Stimulated activated CD4-positive, alpha-beta T cell treated with anti-CD3 and anti-CD28 coated beads, Interleukin-15, amount 100 ng/mL, for 24 hours (primary cell): ENCODE measurements at places on chromosomes 12 and 14.
A peak's percentile ranks its signal among the peaks of the same experiment; 100 is the strongest.

GRCh38 chr14:99760817-99761216, 32.4 kb upstream of the EML1 start:
- DNase-seq, result no peak

GRCh38 chr14:37172936-37173614, 669 bp upstream of the SLC25A21 start:
- no peak for DNase-seq

- DNase-seq, result no peak
Measured at GRCh38 chr12:111686574-111687105, 787 bp downstream of the ACAD10 start.

DNA sequence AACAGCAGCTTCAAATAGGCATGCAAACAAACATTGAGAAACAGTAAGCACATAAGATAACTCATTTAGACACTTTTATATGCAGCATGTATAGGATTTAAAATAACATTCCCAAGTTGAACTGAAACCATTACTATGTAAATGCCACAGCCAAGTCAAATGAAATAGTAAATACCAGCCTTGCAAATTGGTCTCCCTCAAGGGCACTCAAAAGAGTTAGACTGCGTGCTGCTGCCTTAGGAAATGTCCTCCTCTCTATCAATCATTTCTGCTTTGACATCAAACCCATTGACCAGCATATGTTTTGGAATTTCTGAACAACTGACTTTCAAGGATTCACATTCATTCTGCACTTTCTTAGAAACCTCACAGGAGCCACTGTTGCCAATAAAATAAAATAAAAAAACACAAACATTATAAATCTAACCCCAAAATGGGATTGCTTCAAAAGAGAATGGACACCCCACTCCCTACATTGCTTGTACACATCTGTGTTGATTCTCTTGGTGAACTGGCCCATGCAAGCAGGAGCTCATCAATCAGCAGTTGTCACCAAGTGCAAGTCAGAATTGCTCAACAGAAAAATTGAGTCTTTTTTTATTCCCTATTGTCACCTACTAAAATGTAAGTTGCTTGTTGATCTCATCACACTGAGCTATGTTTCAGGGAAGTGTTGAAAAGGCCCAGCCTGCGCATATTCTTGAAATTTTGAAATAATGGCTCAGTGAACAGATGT, 256.2 kb downstream of the DAD1 start:
- no peak for DNase-seq

- DNase-seq, result no peak
Measured at GRCh38 chr14:104431929-104432541, 147.5 kb upstream of the C14orf180 start.

- DNase-seq, result no peak
Measured at GRCh38 chr14:28673056-28673455, 93.5 kb upstream of the FOXG1 start.

DNA sequence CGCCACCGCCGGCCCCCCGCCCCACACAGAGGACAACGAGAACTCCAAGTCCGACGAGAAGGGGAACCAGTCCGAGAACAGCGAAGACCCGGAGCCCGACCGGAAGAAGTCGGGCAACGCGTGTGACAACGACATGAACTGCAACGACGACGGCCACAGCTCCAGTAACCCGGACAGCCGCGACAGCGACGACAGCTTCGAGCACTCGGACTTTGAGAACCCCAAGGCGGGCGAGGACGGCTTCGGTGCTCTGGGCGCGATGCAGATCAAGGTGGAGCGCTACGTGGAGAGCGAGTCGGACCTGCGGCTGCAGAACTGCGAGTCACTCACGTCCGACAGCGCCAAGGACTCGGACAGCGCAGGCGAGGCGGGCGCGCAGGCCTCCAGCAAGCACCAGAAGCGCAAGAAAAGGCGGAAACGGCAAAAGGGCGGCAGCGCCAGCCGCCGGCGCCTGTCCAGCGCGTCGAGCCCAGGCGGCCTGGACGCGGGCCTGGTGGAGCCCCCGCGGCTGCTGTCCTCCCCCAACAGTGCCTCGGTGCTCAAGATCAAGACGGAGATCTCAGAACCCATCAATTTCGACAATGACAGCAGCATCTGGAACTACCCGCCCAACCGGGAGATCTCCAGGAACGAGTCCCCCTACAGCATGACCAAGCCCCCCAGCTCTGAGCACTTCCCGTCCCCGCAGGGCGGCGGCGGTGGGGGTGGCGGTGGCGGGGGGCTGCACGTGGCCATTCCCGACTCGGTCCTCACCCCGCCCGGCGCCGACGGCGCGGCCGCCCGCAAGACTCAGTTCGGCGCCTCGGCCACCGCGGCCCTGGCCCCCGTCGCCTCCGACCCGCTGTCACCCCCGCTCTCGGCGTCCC, 150.9 kb downstream of the EGLN3 start:
- DNase-seq, result no peak

DNA sequence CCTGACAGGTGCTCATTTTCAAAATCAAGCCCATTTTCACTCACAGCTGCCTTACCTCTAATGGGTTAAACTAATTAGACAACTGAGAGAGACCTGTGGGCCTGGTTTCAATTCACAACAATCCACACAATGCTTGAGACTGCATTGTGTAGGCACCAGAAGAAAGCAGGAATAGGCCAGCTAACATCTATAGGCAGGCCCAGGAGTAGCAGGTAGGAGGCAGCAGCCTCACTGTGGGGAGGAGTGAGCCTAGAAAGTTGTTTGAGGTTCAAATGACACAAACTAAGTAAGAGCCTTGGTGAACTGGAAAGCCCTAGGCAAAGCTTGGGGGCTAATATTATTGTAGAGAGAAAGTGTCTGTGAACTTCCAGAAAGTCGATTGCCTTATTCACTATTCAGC, 289.5 kb upstream of the CCDC196 start:
- DNase-seq, result no peak

DNA sequence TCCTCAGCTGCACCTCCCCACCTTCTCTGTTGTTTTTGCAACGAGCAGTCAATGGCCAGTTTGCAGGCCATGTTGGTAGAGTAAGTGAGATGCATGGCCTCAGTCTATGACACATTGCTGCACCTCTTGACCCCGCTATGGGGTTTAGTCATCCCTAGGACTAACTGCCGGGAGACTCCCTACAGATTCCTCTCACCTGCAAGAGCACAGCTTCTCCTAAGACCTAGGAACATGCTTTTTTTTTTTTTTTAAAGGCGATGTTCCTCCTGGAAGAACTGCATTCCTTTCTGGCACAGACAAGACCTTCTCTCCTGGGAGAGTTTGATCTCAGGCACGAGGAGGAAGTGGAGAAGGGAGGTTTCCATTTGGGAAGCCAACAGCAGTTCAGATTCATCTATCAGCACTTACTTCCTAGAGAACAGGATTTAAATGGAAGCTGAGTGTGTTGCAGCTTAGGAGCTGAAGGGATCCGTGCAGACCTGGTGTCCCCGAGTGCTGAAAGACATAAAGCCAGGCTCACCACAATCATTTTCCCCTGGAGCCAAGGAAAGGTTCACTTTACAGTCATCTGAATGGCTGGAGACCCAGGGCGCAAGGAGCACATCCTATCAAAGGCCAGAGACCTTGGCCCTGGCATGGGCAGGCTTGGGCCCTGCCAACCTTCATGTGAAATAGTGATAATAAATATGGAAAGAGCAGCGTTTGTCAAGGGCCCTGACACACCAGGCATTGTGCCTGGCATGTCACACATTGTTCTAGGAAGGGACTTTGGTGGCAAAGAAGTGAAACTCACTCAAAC, 104.1 kb downstream of the LGMN start:
- no peak for DNase-seq

DNA sequence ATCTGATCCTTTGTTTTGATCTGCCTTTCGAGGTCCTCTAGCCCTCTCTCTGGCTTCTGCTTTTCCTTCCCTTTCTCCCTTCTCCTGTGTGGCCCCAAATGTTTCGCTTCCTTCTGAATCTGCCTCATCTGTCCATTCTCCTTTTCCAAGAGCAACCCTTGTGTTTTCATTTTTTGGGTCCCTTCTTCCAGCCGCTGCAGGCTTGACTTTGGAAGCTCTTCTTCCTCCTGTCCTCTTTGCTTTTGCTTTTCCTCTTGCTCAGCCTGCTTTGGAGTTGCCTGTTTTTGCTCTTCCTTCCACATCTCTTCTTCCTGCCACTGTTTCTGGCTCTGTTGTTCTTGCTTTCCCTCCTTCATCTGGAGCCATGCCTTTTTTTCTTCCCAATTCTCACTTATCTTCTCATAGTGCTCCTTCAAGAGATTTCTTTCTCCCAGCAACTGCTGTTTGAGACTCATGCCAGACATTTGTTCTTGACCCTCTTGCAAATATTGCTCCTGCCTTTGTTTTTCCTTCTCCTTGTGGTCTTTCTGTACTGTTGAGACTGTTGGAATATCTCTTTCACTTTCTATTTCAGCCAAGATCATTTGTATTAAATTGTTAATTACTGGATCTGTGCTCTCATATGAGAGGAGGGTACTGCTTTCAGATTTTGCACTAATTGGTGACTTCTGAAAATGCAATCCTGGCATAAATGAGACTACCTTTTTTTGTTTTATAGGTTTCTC, 42.4 kb downstream of the FAM186A start:
- no peak for DNase-seq

DNA sequence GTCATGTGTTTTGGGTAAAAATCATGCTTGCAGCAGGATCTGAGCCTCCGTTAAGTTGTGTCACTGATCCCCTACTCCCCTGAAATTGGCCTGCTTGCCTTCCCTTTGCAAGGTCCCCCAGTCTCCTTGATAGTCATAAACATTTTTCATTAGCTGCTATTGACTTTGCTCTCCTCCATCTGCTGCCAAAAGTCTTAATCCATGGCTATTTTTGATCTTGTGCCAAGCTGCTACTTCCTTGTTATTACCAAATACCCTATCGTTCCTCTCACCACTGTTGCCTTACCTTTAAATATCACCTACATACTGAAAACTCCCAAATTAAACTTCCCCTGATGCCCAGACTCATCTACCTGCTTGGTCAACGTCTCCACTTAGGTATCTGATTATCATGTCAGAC, 148.3 kb downstream of the PHLDA1 start:
- no peak for DNase-seq

- no peak for DNase-seq
Measured at GRCh38 chr14:87321548-87321947, 671.4 kb downstream of the GALC start.

DNA sequence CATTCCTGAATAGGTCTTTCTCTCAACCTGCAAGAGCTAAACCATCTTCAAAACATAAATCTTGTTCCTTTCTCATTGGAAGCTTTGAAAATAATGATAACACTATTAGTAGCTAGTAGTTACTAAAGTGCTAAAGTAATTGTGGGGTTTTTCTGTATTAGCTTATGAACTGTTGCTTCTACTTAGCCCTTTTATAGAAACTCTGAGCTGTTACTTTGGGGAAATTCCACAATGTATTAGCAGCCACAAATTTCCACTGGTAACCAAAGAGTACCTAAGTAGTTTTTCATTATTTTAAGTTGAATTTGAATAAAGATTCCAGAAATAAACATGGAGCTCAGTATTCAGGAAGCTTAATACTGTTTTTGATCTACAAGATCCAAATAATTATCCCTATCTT, 6.4 kb upstream of the MAPK1IP1L start:
- DNase-seq, result no peak

GRCh38 chr14:101459551-101459900, 101.8 kb upstream of the DIO3 start:
- DNase-seq, result no peak

GRCh38 chr12:95390192-95390591, 83.8 kb upstream of the METAP2 start:
- DNase-seq, result no peak

- no peak for DNase-seq
Measured at GRCh38 chr12:126999352-126999751, 1267.6 kb upstream of the TMEM132C start.

DNA sequence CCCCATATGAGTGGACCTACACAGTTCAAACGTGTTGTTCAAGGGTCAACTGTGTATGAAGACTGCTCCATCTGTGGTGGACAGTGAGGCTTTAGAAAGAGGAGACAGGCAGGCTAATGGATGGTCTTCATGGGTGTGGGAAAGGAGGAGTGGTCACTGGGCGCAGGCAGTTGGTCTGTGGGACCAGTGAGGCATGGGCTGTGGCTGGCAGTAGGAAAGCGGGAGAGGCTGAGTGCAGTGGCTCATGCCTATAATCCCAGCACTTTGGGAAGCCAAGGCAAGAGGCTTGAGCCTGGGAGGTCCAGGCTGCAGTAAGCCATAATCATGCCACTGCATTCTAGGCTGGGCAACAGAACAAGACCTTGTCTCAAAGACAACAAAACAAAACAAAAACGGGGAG, 2.0 kb upstream of the NR4A1 start:
- DNase-seq, result no peak

DNA sequence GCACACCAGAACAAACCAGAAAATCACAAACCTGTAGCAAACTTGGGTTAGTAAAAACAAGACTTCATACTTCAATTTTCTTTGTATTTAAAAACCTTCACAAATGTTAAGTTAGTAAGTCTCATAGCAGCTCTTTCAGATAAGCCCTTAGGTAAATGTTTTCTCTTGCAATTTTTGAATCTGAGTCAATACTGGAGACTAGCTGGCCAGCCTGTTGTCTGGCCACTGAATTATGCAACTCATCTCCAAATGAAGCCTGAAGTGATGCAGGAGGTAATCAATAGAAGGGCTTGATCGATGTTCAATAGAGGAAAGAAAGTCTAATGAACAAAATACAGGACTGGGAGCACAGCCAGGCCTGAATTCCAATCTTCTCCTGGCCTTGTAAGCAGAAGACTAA, 465.2 kb downstream of the LRIG3 start:
- DNase-seq, result no peak

DNA sequence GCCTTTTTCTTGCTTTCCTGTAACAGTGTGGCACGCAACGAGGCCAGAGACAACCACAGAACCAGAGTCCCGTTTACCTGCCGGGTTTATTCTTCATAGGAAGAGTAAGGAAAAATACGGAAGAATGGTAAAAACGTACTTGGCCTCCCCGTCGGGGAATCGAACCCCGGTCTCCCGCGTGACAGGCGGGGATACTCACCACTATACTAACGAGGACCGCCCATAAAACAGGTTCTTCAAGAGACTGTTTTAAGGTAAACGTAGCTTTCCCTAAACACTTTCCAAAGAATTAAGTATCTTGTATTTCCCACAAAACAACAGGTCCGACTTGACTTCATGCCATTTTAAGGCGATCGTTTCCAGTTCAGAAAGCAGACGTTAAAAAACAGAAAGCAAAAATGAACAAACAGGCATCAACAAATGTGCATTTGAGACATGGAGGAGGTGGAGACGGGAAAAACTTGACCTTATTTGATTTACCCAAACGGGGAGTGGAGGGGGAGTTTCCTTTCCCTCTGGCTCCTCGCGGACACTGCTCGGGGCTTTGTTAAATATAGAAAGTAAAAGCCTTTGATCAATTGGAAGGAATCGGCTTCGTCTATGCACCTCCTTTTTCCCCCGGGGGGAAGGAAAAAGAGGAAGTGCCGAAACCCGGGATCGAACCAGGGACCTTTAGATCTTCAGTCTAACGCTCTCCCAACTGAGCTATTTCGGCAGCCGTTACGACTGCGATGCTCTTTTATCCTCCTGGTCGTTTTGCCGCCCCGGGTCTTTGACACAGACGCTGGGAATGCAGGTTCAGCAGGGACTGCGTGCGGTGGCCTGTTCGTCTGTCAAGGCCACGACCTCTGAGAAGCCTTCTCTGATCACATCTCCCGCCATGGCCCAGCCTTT, 13.0 kb upstream of the UBC start:
- DNase-seq, result peak; percentile 93
